ENCODE measurements at places on chromosomes 5 and 9.

- peak; percentile 43 for DNase-seq
Observed at GRCh38 chr9:78860801-78861475, 564.0 kb downstream of the PSAT1 start.

DNA sequence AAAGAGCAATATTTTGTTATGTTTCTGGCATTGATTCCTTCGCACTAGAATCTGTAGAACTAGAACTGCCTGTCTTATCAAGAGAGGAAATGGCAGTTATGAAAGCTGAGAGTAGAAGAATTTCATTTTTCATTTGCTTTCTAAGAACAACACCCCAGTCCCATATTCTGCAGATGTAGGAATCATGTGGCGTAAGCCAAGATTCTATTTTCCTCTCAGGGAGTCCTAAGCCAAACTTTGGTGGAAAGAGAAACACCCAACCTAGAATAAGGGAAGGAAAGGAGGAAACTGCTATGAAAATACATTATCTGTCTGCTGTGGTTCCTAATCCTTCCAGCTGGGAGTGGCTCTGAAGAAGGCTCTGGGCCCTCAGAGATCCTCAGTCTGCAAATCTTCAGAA is 1176.9 kb upstream of the C9orf72 start:
- no peak for DNase-seq

- peak; percentile 62 for DNase-seq
Observed at GRCh38 chr5:60492958-60493357, 207.0 kb downstream of the DEPDC1B start.

- DNase-seq: no peak
Observed at GRCh38 chr5:6914347-6914746, 201.1 kb downstream of the TENT4A start.

- peak; percentile 12 for DNase-seq
Observed at GRCh38 chr5:89351975-89352374, 469.0 kb upstream of the MEF2C start.

DNA sequence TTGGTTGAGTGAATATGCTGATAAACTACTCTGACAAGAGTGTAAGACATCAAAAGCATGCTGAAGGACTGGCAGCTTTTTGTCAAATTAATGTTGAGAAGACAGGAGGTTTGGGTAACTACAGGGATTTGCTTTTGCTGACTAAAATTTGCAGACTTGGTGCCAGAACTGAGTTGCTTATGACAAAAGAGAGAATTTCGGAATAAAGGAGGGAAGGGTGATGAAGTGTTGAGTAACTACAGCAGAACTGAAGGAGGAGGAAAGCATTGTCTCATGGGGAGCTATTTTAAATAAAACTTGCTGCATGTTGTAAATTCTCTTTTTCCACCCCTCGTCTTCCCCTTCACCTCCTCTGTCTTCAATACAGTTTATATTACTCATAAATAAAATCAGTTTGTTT is 296.1 kb downstream of the YTHDC2 start:
- no peak for DNase-seq

DNA sequence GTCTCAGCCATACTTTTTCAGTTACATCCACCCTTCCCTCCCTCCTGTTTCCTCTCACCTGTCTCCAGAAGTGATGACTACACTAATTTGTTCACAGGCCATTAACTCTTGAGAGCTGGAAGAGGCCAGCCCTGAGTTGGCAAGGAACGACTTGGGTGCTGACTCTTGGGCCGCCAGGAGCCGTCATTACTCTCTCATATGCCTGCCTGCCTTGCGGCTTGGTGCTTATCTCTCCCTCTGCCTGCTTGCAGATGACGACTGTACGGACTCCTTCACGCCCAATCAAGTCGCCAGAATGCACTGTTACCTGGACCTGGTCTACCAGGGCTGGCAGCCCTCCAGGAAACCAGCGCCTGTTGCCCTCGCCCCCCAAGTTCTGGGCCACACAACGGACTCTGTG is 66.1 kb downstream of the PAPPA start:
- no peak for DNase-seq

GRCh38 chr9:86685556-86685955 is 261.8 kb downstream of the GAS1 start:
- DNase-seq: no peak

- DNase-seq: no peak
Observed at GRCh38 chr9:110404473-110404872, 66.8 kb upstream of the TXNDC8 start.

DNA sequence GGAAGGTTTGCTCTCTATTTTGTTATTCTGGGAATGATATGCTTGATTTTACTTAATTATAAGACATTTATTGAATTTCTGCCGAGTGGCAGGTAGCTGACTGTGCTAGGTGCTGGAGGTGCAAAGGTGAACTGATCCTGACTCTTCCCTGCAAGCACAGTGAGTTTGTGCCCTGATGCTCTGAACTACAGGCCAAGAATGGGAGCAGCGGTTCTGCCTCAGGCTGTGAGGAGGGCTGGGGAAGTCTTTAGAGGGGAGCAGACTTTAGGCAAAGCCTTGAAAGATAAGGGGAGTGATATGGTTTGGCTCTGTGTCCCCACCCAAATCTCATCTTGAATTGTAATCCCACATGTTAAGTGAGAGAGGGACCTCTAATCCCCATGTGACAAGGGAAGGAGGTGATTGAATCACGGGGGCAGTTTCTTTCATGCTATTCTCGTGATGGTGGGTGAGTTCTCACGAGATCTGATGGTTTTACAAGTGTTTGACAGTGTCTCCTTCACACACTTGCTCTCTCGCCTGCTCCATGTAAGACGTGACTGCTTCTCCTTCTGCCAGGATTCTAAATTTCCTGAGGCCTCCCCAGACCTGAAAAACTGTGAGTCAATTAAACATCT is 73.1 kb downstream of the NDFIP1 start:
- DNase-seq: no peak

GRCh38 chr5:63145167-63145566 is 566.5 kb downstream of the LRRC70 start:
- DNase-seq: no peak

DNA sequence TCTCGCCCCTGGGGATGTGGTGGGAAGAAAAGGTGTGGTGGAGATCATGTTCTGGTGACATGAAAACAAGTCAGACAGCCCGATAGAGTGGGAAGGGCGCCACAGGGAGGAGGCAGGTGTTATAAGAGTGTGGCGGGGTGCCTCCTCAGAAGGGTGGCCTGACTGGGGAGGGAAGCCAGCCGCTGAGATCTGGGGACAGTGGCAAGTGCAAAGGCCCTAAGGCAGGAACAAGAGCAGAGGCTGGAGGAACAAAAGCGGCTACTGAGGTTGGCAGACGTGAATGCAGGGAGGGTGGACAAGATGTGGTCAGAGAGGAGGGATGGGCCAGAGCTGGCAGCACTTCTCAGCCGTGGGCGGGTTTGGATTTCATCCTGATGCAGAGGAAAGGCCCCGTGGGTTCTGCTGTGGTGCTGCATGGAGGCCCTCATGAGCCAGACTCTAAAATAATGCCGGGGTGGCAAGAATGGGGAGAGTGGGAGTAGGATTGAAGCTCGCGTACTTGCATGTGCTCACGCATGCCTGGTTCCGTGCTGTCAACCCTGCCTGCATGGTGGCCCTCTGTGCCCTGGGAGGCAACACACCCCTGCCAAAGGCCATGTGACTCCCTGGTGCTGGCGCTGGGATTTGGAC is 89.2 kb downstream of the MVB12B start:
- DNase-seq: no peak

GRCh38 chr9:98164912-98165311 is 27.5 kb downstream of the CORO2A start:
- no peak for DNase-seq

DNA sequence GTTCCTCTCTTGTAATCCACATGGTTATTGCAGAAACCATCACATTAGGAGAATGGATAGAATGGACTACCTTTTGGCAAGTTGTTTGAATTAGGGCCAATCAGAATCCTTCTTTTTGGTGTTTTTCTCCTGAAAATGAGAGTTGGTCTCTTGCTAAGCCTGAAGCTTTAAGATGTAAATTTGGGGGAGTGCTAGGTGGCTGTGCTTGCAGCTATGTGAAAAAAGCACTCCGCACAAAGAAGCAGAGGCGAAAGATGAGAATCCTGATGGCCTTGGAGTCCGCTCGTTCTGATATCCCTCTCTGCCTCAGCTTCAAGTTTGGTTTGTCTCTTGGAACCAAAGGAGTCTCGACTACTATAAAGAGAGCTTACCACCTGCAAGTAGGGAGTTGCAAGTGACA is 63.6 kb downstream of the INIP start:
- DNase-seq: no peak

DNA sequence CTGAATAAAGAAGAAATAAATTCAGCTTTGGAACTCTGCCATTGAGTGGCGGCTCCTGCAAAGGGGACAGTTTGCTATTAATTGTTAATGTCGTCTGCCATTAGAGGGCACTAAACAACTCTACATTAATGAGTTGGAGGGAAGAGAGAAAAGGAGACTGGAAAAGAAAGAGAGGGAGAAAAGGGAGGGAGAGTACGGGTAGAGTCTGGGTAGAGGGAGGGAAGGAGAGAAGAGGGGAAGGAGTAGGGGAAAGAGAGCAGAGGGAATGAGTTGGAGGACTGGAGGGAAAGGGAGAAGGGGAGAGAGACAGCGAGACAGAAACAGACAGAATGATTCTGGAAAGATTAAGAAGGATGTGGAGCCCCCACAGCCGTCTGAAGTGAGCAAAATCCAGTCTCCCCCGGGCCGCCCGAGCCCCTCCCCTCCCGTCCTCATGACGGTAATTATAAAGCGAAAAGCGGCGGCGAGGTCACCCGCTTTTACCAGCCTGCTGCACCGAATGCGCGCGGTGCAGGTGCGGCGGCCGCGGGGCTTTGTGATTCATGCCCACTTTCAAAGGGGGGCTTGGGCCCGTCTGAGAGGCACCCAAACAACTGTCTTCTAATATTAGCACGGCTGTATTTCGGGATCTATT is 1.9 kb upstream of the FST start:
- peak; percentile 64 for DNase-seq

- no peak for DNase-seq
Observed at GRCh38 chr9:73531658-73532057, 380.0 kb downstream of the ANXA1 start.

GRCh38 chr9:5499889-5500398 is 10.4 kb upstream of the PDCD1LG2 start:
- DNase-seq: no peak

- no peak for DNase-seq
Observed at GRCh38 chr9:114002271-114002985, 75.7 kb downstream of the AMBP start.

GRCh38 chr5:17694371-17694770 is 60.1 kb downstream of the TAF11L14 start:
- no peak for DNase-seq

GRCh38 chr9:85142968-85143367 is 473.4 kb downstream of the NTRK2 start:
- DNase-seq: peak; percentile 34

GRCh38 chr9:132487980-132488535 is 78.0 kb downstream of the CFAP77 start:
- DNase-seq: no peak

GRCh38 chr5:37814699-37815098 is 25.1 kb downstream of the GDNF start:
- peak; percentile 72 for DNase-seq

GRCh38 chr5:82862261-82862660 is 214.9 kb downstream of the TMEM167A start:
- no peak for DNase-seq

DNA sequence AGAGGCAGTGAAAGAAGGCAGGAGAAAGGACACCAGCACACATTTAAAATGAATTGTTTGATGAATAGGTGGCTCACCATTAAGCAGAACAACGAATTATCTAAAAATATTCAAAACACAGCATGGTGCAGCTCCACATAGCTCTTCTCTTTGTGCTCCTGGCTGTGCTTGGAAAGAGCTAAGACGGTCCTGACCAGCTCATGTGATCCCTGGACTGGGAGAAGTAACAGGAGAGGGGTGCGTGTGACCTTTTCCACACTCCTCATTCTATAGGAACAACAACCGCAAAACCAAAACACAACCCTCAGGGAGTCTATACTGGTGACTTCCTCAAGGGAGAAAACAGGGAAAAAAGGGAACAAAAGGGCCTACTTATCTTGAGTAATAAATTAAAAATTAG is 140.5 kb downstream of the DIRAS2 start:
- DNase-seq: no peak

DNA sequence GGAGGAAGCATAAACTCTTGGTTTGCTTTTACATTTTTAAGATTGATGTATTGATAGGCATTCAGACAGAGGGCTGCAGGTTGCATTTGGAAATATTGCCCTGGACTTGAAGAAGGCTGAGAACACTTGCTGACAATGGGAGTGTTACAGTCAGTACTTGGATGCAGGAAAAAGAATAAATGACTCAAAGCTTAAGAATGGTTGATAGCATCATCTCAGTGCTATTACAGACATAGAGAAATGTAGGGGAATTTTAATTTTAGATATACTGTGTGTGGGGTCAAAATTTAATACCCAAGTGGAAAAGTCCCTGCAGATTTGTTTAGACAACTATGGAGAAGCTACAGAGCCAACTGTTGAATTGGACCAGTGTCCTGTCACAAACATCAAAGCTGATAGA is 101.1 kb downstream of the ISL1 start:
- DNase-seq: no peak

- DNase-seq: no peak
Observed at GRCh38 chr9:9970514-9970913, 642.3 kb downstream of the PTPRD start.

GRCh38 chr5:77181596-77182304 is 28.7 kb upstream of the PDE8B start:
- no peak for DNase-seq

GRCh38 chr5:110058175-110058574 is 368.4 kb downstream of the MAN2A1 start:
- DNase-seq: no peak

DNA sequence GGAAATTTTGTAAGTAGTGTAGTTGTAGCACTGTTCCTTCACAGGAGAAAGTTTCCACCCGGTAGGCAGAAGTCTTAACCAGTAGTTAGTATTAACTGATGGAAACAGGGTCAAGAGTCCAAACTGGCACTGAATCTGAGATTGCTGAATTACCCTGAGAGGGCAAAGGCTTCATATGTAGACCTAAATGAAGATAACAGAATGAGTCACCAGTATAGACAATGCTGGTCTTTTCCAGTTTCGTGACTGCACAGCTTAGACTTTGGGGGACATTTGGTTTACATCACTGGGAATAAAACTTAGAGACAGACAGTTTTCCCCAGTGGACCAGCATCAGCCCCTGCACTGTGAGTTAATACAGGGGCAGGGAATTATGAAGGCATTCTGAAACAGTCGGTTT is 60.5 kb downstream of the PCSK5 start:
- DNase-seq: no peak

DNA sequence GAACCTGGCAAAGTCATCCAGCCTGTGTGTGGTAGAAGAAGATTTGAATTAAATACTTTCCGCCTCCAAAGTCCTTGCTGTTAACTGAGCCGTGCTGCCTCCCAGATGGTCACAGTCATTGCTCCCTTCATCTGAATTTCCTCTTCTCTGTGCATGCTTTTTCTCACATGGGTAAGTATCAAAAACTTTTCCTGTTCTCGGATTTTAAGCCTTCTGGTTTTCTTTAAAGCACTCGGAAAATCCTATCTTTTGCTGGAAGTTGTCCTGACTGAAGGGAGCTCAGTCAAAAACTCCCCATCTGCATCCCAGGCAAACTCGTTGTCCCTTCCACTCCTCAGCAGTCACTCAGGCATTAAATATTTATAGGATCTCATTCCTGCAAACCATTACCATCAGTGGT is 290.0 kb upstream of the PIK3R1 start:
- no peak for DNase-seq

- no peak for DNase-seq
Observed at GRCh38 chr5:6721442-6721841, 8.2 kb downstream of the TENT4A start.

- no peak for DNase-seq
Observed at GRCh38 chr9:95835393-95835792, 40.1 kb upstream of the ERCC6L2 start.
